NCI-H1092 treated with DMSO at 0.1 percent for 48 hours (cell line): ENCODE measurements at places on chromosomes 2 and 18.

DNA sequence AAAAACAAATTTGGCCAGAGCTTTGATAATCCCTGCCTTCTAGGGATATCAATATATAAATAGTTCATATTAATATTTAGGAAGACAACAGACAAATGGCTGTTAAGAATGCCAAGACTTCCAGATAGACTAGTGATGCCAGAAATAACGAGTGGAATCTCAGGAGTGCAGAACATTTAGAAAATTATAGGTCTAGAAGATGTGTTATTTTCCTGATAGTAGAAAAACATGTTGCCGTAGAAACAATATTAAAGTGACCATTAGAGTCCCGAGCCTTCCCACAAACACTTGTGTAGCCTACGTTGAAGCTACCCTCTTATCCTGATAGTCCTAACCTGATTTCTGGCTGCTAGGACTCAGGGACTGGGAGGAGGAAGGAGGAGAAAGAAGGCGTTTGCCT is 54.3 kb upstream of the ITGA6 start:
- DNase-seq = no peak

DNA sequence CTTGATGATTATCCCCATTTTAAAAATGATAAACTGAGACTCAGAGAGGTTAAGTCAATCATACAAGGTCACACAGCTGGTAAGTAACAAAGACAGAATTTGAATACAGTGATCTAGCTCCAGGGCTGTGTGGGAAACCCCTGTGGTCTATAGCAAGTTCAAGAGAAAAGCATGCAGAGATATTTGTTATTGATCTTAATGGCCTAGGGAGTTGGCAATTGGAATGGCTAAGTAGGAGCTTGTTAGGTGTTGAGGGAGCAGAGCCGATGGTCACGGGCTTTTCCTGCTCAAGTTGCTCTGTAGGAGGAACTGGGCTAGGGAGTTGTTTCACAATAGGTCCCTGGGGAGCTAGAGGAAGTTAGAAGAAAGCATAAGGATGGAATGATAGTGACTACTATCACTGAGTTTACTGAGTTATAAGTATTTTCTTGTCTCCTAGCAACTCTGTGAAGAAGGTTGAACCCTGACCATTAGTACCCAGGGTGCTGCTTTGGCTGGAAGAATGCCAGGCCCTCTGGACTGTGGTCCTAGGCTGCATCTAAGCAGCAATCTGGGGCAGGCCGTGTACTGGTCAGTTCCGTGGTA is 30.0 kb downstream of the RNF125 start:
- DNase-seq = no peak

DNA sequence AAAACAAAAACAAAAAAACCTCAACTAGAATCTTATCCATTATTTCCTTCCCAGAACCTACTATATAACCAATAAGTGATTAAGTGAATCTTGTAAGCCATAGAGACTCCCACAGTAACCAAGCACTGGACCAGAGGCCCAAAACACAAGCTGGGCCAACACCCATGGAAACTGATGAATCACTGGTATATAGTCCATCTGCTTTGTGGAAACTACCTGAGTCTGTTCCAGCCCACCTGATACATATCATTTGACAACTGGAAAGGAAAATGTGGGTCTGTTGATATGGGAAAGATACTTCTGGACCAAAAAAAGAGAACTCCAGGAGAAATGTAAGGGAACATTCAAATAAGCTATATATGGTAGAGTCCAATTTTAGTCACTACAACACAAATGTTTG is 252.8 kb downstream of the MREG start:
- no peak for DNase-seq

- no peak for DNase-seq
Observed at GRCh38 chr2:120822933-120823332, 87.3 kb downstream of the GLI2 start.

DNA sequence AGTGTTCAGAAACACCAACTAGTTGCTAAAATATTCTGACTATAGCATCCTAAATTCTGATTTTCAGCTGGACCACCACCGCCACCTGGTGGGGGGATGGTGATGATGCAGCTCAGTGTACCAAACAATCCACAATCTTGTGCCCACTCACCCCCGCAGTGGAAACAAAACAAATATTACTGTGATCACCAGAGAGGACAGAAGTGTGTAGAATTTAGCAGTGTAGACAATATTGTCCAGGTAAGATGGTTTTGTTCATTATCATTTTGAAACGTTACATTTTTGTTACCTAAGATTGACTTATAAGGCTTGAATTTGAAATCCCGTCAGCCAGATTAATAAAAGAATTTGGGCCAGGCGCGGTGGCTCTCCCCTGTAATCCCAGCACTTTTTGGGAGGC is 31.7 kb upstream of the UBXN4 start:
- DNase-seq = peak; percentile 7

- DNase-seq = no peak
Observed at GRCh38 chr18:12046751-12047335, 46.8 kb upstream of the ANKRD62 start.

- DNase-seq = no peak
Observed at GRCh38 chr2:146572598-146572997, 1272.2 kb upstream of the ACVR2A start.

GRCh38 chr18:24246143-24246542 is 107.3 kb downstream of the CABYR start:
- no peak for DNase-seq

DNA sequence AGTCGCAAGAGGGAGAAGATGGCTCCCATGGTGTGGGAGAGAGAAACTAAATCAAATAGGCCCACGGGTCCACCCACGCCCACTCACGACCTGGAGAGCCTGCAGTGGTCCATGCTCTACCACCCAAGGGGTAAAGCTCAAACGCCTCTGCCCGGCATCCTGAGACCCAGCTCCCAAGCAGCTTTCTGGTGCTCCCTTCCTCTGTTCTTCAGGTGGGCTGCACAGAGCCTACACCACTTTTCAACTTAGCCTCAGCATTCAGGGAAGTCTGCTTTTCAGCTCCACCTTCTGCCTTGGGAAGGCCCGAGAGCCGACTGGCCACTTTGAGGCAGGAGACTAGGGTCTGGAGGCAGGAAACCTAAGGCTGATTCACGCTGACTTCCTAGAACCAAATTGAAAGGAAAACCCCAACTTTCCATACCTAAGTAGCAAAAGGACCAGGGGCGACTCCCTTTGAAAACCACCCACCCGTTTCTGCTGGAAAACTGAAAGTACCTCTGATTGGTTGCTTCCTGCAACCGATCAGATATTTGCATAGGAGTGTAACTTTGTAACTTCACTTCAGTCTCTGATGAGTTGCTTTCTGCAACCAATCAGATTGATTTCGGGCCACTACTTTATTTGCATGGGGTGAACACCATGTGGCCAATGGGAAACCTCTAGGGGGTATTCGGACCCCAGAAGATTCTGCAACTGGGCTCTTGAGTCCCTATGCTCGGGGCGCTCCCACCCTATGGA is 26.8 kb upstream of the SPATA3 start:
- DNase-seq = no peak

DNA sequence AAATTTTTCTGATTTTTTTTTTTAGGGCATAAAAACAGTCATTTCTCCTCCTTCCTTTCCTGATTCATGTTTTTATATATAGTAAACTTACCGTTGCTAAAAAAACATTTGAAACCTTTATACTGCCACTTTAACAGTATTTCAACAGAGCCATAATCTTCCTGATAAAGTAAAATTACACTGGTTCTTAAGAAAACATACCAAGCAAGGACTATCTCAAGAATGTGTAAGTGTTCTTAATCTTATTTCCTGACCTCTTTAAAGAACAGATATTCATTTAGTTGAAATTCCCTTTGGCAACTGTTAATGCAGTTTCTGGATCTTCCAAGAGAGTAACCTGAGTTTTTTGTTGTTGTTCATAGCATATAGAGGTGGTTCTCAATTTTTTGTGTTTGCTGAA is 26.6 kb upstream of the COLEC12 start:
- no peak for DNase-seq

DNA sequence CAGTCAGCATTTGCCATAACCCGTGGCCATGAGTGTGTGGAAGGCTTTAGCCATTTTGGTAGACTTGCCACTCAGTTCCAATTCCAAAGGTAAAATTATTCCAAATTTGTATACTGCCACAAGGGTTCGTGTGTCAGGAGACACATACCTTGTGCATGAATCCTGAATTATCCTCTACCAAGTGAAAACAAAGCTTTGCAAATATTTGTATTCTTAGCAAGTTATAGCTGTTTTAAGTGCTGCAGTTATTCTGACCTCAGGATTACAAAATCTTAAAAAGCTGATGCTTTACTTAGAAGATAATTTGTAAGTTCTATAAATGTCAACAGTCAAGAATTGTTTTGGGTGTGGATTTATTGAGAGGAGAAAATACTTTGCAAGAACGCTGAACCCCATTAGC is 100.6 kb downstream of the ANTXR1 start:
- no peak for DNase-seq
